Activated naive CD4-positive, alpha-beta T cell treated with Interleukin-2 at 50 U/mL for 16 hours (primary cell): ENCODE measurements at places on chromosomes 5 and 9.

GRCh38 chr5:154384480-154385235, 61.1 kb upstream of the SAP30L start:
- no peak for DNase-seq

- DNase-seq, result no peak
Measured at GRCh38 chr5:162703914-162704313, 636.3 kb downstream of the GABRG2 start.

- no peak for DNase-seq
Measured at GRCh38 chr9:120715389-120715924, 1.2 kb upstream of the MEGF9 start.

DNA sequence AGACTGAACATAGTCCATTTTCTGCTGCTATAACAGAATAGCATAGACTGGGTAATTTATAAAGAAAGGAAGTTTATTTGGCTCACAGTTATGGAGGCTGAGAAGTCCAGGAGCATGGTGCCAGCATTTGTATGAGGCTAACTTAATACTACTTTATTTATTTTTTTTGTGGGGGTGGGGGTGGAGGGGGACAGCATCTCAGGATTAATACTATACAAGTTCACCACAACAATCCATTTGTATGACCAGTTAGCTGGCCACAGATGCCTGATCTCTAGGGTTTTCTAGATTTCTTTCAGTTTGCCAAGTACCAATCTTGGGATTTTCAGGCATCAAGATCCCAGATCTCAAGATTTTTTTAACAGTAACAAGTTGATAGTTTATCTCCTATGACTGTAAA, 20.3 kb downstream of the ANGPTL2 start:
- no peak for DNase-seq

DNA sequence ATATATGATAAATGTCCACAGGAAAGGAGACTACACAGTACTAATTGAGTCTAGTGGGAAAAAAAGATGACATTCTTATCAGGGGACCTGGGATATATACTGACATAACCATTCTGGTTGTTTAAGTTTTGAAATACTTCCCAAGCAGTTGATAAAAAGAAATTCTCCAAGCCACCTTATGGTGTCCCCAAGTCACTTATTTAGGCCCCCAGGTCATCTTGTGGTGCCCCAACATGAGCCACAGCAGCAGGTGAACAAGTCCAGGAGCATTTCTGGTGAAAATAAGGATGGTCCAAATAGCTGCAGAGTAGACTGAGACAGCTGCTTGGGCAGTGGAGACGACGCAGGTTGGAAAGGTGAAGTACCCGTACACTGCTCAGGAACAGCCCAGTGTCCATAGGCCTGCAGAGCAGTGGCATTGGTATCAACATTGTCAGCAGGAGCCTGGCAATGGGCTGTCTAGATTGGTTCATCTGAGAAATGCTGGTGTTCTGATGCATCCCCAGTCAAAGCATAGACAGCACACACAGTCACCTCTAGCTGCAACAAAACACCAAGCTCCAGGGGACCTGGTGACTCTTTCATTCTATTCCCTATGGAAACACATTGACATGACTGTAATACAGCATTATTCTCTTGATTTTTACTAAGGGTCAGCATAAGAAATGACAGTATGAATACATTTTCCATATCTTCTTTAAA, 430.6 kb downstream of the NR2F1-AS1 start:
- no peak for DNase-seq

- DNase-seq, result no peak
Measured at GRCh38 chr5:103780794-103781193, 218.2 kb upstream of the NUDT12 start.

DNA sequence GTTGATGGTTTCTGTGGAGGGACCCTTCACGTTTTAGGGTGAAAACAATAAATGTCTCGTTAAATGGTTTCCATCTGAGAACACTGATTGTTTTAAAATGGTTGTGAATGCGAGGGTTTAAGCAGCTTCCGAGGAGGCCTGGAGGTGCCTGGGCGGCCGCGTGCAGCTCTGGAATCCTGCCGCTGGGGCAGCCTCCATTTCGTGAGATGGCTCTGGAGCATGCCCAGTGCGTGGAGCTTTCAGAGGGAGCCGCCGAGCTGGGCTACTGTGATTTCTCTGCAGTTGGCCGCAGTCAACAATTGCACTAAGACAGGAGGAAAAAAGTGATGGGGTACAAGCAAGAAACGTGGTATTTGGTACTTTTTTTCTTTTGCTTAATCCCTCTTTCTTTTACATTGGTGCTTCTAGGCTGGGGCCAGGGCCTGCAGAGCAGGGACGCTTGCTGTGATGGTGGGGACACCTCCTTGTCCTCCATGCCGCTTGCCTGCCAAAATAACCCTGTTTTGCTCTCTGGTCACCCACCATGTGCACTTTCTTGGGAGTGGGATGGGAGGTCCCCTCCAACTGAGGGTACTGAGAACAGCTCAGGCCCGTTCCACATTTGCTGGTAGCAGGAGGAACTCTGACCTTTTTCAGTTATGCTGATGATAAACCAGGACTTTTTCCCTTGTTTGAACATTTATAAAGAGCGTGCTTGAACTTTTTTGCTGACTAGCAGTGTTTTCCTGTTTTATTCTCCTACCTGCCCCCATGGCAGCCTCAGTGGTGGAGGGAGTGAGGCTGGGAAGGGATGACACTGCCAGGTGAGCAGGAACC, 47.1 kb downstream of the EHMT1 start:
- DNase-seq, result no peak

DNA sequence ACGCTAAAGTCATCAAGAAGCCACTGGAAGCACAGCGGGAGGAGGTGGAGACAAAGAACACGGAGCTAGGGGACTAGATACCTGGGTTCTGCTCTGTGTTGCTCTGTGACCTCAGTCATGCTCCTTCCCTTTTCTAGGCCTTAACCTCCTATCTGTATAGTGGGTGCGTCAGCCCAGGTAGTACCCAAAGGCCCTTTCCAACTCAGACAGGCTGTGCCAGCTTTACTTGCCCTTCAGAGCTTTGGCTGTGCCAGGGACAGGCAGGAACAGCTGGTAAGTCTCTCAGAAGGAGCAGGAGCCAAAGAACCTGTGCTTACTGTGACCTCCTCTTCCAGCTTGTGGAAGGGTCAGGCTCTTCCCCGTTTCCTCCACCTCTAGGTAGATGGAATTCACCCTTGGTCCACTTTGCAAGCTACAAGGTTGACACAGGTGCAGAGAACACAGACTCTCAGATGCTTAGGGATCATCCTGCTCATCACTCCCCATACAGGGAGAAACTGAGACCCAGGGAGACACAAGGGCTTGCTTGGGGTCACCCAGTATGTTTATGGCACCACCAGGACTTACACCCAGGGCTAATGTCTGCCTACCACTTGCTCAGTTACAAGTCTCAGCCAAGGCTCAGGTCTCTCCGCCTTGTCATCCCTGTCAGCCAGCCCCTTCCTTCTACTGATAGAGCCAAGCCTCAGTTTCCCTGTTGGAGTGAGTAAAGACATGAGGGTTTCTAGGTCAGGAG, 1.7 kb downstream of the CCDC69 start:
- no peak for DNase-seq

GRCh38 chr5:65418661-65419060, 63.1 kb downstream of the ADAMTS6 start:
- no peak for DNase-seq

DNA sequence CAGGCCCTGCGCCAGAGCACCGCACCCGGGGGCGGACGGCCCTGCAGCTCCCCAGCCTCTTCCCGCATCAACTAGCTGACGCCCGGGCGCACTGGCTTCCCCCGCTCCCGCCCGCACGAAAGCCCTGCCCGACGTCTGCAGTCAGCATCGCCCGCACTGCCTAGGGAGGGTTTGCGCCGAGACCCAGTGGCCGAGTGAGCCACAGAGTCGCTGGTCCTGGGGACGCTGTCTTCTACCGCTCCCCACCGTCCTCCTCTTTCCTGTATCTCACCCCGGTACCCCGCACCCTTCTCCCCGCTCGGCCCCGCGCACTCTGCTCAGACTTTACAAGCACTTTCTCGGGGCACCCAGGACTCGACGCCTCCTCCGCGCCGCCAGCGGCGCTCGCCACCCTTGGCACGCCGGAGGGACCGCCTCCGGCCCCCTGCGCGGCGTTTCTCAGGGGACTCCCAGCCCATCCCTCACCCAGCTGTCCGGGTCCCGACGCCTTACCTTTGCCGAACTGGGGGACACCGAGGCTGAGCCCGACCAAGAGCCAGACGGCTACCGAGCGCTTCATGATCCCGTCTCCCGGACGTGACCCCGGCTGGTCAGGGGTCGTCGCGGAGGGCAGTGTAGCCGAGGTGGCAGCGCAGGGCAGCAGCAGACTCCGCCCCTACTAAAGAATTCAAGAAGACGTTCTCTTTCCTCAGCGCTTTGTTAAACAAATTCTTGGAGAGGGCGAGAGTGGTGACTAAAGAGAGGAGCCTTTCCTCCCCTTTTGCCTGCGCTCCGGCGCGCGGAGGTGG, 670 bp downstream of the EDIL3 start:
- no peak for DNase-seq

DNA sequence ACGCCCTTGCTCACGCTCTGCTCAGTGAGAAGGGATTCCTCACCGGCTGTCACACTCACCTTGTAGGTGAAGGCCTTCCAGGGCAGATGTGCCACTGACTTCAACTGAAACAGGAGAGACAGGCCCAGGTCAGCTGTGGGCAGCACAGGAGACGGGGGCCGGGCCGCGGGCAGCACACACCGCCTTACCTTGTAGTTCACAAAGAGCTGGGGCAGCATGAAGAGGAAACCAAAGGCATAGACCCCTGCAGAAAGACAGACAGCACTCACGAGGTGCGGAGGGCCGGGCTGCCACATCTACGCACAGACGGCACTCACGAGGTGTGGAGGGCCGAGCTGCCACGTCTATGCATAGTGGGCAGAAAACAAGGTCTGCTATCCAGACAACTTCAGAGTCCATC, 23.3 kb downstream of the CLPTM1L start:
- DNase-seq, result no peak

GRCh38 chr9:105290954-105291353, 46.5 kb downstream of the SLC44A1 start:
- DNase-seq, result no peak

DNA sequence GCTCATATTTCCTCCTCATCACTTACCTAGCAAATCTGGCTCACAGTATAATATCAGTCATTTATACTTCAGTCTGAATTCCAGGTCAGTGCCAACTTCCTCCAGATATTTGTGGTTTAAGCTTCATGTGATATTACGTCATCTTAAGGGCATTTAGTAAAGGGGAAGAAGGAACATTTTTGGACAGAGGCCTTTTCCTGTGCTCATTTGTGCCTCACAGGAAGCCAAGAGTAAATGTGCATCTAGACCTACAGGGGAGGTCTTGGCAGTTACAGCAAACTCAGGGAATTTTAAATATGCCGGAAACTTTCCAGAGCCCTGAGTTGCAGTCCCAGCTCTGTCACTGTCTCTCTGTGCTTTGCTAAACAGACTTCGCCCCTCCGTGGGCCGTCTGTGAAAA, 12.3 kb upstream of the KCNIP1 start:
- no peak for DNase-seq

- no peak for DNase-seq
Measured at GRCh38 chr5:15452781-15453180, 47.2 kb upstream of the FBXL7 start.

- no peak for DNase-seq
Measured at GRCh38 chr9:105311306-105311705, 66.9 kb downstream of the SLC44A1 start.

DNA sequence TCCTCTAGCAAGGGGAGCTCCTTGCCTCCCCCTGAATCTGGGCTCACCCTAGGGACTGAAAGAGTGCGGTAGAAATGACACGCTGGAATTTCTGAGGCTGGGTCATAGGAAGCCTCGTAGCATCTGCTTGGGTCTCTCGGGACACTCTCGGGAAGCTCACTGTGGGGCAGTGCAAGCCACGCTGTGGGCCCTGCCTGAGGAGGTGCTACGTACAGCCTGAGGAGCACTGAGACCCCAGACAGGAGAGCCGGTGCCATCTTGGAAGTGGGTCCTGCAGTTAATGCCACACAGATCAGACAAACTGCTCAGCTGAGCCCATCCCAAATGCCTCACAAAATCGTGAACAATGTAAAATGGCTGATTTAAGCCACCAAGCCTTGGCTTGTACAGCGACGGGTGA, 1.8 kb downstream of the MRPL36 start:
- DNase-seq, result no peak

GRCh38 chr5:150224483-150225027, 34.7 kb downstream of the SLC6A7 start:
- no peak for DNase-seq

DNA sequence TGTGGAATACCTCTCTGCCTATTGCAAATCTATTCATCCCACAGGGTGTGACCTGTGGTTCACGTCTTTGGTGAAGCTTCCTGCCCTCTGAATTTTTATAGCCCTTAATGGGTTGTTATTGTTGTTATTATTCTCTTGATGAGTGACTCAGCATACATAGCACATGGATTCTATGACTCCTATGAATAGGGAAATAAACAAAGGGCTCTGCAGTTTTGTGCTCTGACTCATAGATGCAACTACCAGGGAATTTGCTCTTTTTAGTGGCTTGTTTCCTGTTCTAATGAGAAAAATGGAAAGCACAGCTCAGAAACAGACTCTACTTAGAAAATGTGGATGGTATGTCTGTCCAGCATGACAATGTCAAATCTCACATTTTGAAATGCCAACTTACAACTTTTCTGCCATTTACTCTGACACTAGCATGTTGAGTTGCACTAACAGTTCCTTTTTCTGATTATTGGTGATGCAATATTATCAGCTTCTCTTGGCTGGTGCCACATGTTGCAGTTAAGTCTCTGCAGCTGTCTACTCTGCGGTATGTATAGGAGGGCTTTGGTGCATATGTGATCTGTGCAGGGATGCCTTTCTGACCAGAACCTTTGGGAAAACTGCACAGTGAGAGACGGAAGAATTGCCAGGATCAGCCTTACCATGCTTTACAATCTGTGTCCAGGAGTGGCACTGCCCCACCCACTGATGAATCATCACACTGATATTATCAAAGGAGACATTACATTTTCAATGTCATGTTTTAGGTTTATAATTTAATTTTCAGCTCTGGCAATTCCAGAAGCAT, 996.4 kb upstream of the WWC1 start:
- no peak for DNase-seq

- no peak for DNase-seq
Measured at GRCh38 chr9:21141427-21141882, at the start of gene IFNW1. Gene IFNW1, minus strand, starts transcription at chr9:21141832. Its CDS starts 262 bp downstream, at chr9:21141570.

DNA sequence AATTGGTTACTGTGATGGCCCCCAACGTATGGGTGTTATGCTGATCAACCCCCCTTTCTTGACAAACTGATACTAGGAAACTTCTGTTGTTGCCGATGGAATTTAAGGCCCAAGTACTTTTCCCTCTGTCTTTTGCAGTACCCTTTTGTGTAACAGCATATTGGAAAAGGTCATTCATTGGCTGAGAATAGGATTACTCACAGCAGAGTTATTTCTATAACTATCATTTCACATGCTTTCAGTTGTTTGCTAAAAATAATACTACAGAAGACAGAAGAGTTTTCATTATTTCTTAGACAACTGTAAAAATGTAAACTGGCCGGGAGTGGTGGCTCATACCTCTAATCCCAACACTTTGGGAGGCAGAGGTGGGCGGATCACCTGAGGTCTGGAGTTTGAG, 329.5 kb downstream of the KIAA0825 start:
- no peak for DNase-seq

DNA sequence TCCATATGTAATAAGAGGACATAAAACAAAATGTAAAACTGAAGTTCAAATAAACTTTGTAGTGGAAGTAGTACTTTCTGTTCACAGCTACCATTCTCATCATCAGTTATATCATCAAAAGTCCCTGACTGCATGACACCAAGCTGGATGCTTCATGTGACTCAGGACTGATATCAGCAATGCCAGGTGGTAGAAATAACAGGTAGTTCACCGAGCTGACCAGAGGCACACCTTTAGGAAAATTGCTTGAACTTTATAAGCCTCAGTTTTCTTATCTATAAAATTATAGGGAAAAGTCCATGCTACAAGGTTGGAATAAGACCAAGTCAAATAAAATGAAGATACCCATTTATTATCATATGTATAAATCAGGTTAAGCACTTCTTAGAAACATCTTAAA, 124.9 kb upstream of the PTGER4 start:
- DNase-seq, result no peak
